ENCODE measurements at places on chromosomes 2 and 18. TPM values are rescaled to one million over a fixed set of nuclear protein-coding genes. Genes with fewer than 3 reads are reported as not detected.

DNA sequence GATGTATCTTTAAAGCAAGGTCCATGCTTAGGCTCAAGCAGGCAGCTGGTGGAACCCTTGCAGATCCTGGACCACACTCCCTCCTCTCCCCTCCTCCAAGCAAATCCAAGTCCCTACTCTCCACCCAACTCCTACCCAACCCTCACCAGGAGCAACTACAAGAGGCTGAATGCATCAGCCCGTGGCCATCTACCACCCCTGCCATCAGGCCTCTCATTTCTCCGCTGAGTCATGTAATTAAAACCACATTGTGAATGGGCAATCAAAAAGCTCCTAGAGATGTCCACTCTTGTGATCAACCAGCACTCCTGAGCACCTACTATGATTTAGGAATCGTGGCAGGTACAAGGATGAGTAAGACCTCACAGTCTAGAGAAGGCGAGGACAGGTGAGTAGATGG lies 142.2 kb upstream of the CAPN13 start:
- DNase-seq, result no peak

GRCh38 chr18:48340560-48340959 lies 68.6 kb downstream of the ZBTB7C start:
- no peak for DNase-seq

DNA sequence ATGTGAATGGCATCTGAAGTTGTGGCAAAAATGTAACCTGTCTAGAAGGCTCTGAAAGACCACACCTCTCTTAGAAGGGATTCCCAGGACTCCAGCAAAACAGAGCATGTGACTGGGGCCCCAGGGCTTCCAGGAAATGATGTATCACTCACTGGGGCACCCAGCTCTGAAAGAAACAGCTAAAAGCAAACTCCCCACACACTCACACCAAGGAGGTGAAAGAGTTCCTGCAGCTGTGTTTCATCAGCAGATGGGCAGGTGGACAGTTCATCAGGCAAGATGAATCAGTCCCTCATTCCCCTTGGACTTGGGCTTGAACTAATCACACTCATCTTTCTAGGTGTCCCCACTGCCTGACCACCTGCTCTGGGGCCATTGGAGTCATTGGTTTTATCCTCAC lies 76.2 kb downstream of the CCBE1 start:
- DNase-seq, result no peak

- DNase-seq, result no peak
Observed at GRCh38 chr2:241739651-241740050, 5.2 kb downstream of the D2HGDH start.

DNA sequence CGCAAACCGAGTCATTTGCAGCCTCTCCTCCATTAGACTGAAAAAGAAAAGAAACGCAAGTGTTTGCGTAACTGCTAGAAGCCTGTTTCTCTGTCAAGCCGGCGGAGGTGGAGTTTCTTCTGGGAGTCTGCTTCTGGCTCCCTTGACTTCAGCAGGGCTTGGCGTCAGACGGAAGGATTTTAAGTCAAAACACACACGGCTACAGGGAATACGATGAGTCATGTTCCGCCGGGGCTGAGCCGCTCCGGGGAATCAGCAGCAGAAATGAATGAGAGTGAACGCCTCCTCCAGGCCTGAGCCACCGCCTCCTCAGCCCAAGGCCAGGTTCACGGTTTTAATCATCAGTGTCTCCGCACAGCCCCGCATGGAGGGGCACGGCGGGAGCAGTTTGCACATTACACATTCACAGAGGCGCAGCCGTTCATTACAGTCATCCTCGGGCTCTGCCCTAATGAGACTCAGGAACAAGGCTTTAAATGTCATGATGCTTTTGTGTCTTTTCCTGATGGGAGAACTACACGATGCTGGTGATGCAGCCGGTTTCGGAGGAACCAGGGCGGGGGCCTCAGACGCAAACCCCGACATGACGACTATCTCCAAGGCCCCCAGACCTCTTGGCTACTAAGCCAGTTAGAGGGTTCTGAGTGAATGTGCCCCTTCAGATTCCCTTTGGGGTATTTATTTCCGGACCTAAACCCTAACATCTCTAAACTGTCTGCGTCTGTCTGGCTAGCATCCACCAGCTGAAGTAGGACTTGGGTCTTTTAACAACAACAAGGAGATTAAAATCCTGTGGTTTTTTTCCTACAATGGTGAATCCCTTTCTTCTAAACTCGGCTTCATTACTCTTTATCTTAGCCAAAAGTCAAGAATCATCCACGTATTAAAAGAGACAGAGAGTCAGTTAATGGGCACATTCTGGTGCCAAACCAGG lies 11.1 kb upstream of the SCG2 start:
- no peak for DNase-seq

DNA sequence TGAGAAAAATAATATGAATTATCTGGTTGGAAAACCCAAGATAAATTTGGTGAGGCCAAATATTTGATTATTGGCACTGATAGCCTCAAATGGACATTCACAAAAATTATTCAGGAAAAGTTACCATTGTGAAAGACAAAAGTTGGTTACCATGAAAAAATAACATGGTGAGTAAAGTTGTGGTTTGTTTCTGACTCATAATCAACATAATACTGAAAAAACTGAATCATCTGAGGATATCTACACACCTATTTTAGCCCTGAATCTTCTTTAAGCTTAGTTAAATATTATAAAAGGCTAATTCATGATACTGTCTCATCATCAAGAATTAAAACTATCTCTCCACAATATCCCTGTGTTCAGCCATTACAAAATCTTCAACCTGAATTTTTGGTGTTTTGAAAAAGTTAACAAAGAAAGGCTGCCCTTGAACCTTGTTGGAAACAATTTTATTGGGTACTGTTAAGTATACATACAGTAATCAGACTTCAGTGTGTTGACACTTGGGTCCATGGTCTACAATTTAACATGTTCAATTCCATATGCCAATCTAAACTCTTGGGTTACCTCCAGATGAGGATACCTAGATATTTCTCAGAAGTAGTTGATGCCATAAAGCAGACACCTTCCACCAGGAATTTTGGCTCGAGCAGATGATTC lies 607.5 kb upstream of the SLC39A10 start:
- no peak for DNase-seq

The SIX3 gene
- total RNA-seq, result not detected

The APOB gene
- total RNA-seq, result not detected

- DNase-seq, result no peak
Observed at GRCh38 chr2:121969166-121969565, 213.7 kb downstream of the TSN start.

GRCh38 chr18:79211844-79212243 lies 142.7 kb downstream of the ATP9B start:
- DNase-seq, result no peak

- no peak for DNase-seq
Observed at GRCh38 chr2:45340318-45340717, 270.7 kb downstream of the SRBD1 start.

The ZNF804A gene
- not detected for total RNA-seq
